Sigmoid colon (tissue), 7 donors: ENCODE measurements at places on chromosomes 7 and 10.

DNA sequence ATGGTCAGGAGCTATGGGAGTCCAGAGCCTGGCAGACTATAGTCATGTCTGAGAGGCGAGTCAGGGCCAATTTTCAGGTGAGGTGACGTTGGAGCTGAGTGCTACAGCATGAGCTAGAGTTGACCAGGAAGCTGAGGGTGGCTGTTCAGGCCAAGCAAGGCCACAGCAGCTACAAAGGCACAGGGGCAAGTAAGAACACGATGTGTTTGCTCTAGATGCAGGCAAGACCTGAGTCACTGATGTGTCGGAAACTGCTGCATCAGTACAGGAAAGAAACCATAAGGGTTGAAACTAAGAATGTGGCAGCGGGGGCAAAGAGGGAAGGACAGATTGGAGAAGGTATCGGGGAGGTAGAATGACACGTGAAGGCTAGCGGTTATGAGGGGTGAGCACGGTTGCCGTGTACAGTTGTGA is 11.8 kb upstream of the RRP12 start:
- DNase-seq = no peak

- no peak for DNase-seq
These were observed 1.4 kb downstream of the CPA4 start for GRCh38 chr7:130294314-130294713.

GRCh38 chr10:72248468-72249151 is 25.1 kb upstream of the DDIT4 start:
- DNase-seq = peak; percentile 95

DNA sequence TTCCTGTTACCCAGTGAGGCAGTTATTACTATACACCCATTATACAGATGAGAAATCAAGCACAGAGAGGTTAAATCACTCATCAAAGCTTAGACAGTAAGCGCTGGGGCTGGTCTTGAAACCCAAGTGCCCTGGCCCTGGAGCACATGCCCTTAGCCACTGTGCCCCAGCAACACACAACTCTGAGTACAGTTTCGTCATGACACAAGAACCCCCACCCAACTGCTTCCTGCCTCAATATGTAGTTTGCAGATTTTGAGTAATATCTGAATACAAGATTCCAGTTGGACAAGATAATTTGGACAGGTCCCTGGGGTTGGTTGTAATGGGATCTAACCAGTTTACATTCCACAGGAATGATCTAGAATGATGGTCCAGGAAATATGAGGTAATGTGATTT is 62.8 kb downstream of the SH3PXD2A start:
- no peak for DNase-seq

GRCh38 chr7:112798274-112799159 is 8.3 kb upstream of the TMEM168 start:
- DNase-seq = no peak

GRCh38 chr10:112950714-112951358 is 789 bp downstream of the TCF7L2 start:
- peak; percentile 74 for DNase-seq

- no peak for DNase-seq
These were observed 69.9 kb downstream of the SLIT1 start for GRCh38 chr10:97115846-97116245.

- DNase-seq = no peak
These were observed 23.0 kb upstream of the ZNF488 start for GRCh38 chr10:47406870-47407691.

DNA sequence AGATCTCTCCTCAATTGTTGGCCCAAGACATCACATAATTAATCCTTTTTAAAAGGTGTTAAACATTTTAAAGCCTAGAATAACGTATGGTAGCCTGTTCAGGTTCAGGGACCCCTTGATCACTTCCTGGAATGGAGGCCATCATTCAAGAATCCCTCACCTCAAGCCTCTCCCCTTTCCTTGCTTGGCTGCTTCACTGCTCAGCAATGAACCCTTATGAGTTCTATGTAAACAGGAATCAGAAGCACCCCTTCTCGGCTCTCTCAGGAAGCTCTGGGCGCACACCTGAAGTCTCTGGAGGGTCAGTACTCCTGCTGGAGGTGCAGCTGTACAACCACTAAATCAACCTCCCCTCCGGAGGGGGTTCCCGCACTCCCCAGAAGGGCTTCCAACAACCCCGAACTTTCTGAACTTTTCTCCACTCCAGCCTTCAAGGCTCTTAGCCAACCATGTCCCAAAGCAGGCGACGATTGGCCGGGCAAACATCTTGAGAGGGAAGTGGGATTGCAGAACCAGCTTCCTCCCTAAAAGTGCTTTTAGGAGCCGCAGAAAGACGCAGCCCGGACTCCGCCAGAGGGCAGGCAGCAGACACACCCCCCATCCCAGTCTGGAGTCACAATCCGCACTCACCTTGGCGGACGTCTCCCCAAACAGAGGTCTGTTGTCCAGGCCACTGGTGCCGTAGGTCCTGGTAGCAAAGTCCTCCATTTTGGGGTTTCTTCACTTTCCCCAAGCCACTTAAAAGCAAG is 562 bp downstream of the TMEM243 start:
- DNase-seq = peak; percentile 85

- no peak for DNase-seq
These were observed 114.8 kb downstream of the SDK1 start for GRCh38 chr7:3415861-3416312.

DNA sequence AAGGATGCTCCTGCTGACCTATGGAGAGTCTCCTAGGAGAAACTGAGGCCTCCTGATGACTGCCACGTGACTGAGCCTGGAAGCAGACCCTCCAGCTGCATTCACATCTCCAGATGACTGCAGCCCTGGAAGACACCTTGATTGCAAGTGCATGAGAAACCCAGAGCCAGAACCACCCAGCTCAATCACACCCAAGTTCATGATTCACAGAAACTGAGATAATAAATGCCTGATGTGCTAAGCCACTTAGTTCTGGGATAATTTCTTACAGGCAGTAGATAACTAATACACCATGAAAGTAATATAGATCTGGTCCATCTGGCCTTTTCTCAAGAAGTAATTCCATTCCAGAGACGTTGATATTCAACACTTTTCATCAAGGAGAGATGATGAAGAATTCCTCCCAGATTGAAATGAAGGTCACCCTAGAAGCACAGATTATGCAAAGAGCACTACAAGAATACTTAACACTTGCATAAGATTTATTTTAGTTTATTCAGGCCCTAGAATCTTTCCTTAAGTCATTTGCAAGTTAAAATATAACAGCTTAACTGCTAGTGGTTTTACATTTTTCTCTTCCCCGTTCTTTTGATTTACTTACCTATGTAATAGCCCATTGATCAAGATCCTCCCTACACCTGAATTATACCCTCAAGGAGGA is 208.2 kb upstream of the INHBA start:
- no peak for DNase-seq

DNA sequence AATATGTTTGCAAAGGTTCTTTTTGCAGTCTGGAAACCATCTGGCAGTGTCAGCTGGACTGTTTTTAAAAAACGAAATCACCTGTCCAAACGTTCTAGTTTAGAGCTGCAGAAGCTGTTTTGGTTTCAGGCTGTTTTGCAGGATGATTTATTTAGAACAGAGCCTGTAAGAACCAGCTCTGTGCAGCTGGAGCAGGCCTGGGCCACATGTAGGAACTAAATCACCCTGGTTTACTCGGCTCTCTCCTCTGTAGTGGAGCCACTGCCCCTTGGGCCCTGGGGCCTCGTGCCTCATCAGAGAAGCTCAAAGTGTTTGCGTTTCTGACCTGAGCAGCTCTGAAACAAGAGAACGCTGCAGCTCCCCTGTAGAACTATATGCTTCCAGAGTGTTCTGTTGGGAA is 142.5 kb downstream of the ACTR3B start:
- DNase-seq = no peak

DNA sequence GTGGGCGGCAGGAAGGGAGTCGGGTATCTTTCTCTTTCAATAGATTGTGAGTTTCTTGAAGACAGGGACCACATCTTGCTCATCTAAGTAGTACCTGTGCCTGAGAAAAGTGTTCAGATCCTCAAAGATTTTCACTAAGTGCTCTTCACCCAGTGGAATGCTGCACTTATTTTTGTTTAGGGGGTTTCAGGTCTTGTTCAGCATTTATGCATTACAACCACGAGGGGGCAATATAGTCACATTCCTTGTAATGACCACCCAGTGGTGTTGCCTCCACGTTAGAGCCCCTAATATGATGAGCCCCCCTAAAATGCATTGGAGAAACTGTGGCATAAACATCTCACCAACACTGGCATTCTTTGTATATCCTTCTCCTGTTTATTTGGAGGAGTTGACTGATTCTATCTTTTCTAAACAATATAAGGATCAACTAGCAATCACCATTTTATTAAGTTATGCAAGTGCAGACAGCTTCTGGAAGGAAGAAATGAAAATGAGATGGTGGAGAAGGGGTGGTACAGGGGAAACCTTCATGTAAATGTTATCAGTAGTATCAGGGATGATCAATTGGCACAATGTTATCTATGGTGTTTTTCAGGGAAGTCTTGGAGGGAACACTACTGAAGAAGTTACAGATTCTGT is 3.1 kb upstream of the PAPSS2 start:
- no peak for DNase-seq

DNA sequence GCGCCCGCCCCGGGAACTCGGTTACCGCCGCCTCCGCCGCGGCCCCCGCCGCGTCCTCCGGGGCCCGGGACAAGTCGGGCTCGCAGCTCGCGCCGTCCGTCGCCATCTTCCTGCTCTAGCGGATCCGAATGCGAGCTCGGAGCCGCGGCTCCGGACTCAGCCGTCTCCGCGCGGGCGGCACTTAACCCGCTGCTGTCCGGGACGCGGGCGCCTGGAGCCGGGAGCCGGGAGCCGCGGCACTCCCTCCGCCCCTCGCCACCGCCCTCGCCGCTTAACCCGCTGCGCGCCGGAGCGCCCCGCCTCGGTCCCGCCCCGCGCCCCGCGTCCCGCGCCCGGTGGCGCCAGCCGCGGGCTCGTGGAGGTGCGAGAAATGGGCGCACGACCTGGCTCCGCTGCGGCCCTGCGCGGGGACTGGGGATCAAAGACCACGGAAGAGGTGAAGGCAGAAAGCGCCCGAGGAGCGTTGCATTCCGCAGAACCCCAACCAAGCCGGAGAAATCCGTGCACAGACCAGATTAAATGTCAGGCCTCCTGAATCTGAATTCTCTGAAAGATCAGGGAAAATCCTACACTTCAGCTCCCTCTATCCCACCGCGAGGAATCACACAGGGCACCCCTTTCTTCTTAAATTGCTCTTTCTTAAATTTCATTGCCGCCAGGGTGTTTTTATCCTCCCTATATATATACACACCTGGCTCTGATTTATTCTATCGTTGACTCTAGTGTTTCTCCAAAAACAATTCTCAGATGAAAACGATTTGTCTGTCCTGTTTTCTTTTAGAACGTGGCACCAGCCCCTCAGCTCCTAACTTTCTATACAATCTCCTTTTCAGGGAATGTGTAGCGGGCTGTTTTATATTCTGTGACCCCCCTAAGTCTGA is at the start of gene CTTNBP2:
Gene CTTNBP2 (minus strand): TSS at position 132 of the 881 bp plus-strand sequence. CDS start 26 bp downstream, at position 106.
- DNase-seq = peak; percentile 73

GRCh38 chr10:110222641-110223297 is 15.4 kb downstream of the MXI1 start:
- no peak for DNase-seq

DNA sequence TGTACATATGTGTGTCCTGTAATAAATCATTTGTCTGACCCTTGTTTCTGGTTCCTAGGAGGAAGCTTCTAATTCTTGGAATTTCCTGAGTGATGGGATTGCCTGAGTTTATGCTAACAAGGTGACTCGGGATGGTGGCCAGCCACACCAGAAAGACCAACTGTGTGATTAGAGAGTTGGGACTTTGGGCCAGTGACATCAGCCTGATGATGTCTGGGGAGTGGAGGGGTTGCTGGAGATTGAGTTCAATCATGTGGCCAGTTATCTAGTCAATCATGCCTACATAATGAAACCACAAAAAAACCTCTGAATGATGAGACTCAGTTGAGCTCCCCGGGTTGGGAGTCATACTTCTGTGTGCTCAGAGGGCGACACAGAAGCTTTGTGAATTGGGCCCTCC is 23.5 kb upstream of the CARD11 start:
- no peak for DNase-seq

GRCh38 chr7:159097661-159098423 is 46.8 kb downstream of the VIPR2 start:
- peak; percentile 60 for DNase-seq

DNA sequence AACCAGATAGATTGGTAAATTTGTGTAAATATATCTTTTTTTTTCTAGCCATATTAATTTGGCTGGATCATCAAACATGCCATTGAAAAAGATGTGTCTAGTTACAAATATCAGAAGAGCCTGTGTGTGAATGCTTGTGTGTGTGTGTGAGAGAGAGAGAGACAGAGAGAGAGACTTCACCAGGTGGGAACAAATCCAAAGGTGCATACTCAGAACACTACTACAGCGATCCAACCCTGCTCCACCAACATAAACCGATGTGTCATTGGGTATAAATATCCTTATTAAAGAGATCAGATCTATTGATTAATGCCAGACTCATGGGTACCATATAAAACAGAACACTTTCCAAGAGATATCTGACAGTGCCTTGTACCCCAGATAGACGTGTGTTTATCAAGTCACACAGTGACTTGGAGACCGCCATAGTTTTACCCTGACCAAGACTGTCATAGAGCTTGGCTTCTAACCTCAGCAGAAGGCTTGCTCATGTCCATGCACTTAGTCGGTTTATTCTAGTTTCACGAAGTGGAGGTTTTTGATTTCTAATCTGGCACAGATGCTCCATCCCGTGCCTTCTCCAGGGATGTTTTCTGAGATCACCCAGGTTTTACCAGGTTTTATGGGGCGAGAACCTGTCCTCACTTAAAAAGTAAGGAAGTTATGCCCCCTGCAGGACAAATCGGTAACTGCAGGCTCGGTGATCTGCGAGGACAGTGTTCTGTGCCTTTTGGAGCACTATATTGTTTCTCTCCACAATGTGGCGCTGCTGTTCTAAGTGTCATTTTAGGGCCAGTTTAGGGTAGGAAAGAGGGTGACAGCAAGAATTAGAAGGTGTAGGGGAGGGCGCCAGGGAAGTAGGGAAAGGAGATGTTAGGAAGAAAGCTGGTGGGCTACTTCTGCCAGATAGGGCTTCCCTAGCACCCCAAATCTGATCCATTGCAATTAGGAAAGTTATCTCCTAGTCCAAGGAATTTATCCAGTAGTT is 29.3 kb upstream of the WNT8B start:
- DNase-seq = peak; percentile 93

GRCh38 chr7:21960922-21961321 is 15.2 kb upstream of the CDCA7L start:
- no peak for DNase-seq

GRCh38 chr7:157678501-157678900 is 341.7 kb downstream of the DNAJB6 start:
- DNase-seq = peak; percentile 50

GRCh38 chr10:80199828-80200227 is 5.5 kb downstream of the ANXA11 start:
- no peak for DNase-seq

- no peak for DNase-seq
These were observed 30.5 kb downstream of the DCLRE1A start for GRCh38 chr10:113823389-113823788.

- DNase-seq = no peak
These were observed 18.8 kb upstream of the PPP1R9A start for GRCh38 chr7:94888551-94888950.

- no peak for DNase-seq
These were observed 100.2 kb upstream of the SORCS1 start for GRCh38 chr10:107264742-107265141.
